ENCODE measurements at places on chromosomes 7 and 10.

- no peak for DNase-seq
- no peaks in the 10 kb centered on the region for H3K4me1 ChIP-seq
- no peak overlapping the region for H3K4me3 ChIP-seq
- no peak overlapping the region for H3K27ac ChIP-seq
Observed at GRCh38 chr10:69335063-69335587, 56.8 kb downstream of the HK1 start.

- no peak overlapping the region for H3K27ac ChIP-seq
- no peak for DNase-seq
- peaks cover 8% of the 10 kb centered on the region for H3K4me1 ChIP-seq
- H3K36me3 ChIP-seq, result no peaks in the 10 kb centered on the region
- no peaks in the 10 kb centered on the region for H3K27me3 ChIP-seq
Observed at GRCh38 chr7:79046061-79046460, 407.4 kb downstream of the MAGI2 start.

GRCh38 chr7:100247152-100247757 lies 27.5 kb downstream of the PVRIG start:
- H3K27ac ChIP-seq, result no peak overlapping the region
- peaks cover 15% of the 10 kb centered on the region for H3K4me1 ChIP-seq
- H3K4me3 ChIP-seq, result no peak overlapping the region

- DNase-seq, result peak; percentile 98
- H3K36me3 ChIP-seq, result peaks cover 3% of the 10 kb centered on the region
- H3K27ac ChIP-seq, result peak overlapping the region; percentile 94
- peak overlapping the region; percentile 70 for H3K4me3 ChIP-seq
- H3K4me1 ChIP-seq, result peaks cover 6% of the 10 kb centered on the region
- H3K27me3 ChIP-seq, result no peaks in the 10 kb centered on the region
Observed at GRCh38 chr7:139340037-139340807, 915 bp upstream of the FMC1 start.

DNA sequence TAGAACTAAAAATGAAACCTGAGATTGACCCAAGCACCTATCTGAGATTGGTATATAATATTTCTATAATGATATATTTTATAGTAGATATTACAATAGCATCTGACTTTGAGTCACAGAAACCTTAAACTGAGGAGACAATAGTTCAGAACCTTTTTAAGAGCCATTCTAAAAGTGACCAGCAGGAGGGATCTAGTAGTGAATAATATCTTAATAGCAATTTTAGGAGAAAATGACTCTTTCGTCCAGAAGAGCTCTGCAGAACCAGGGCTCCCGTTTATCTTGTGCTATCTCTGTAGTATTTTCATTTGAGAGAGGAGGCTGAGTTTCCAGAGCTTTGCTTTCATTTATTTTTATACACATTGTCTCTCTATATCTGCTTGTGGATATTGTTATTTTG lies 68.1 kb downstream of the PODXL start:
- peaks cover 8% of the 10 kb centered on the region for H3K4me1 ChIP-seq
- no peak overlapping the region for H3K27ac ChIP-seq
- no peaks in the 10 kb centered on the region for H3K27me3 ChIP-seq
- H3K36me3 ChIP-seq, result peaks cover 6% of the 10 kb centered on the region
- H3K4me3 ChIP-seq, result no peak overlapping the region
- no peak for DNase-seq

DNA sequence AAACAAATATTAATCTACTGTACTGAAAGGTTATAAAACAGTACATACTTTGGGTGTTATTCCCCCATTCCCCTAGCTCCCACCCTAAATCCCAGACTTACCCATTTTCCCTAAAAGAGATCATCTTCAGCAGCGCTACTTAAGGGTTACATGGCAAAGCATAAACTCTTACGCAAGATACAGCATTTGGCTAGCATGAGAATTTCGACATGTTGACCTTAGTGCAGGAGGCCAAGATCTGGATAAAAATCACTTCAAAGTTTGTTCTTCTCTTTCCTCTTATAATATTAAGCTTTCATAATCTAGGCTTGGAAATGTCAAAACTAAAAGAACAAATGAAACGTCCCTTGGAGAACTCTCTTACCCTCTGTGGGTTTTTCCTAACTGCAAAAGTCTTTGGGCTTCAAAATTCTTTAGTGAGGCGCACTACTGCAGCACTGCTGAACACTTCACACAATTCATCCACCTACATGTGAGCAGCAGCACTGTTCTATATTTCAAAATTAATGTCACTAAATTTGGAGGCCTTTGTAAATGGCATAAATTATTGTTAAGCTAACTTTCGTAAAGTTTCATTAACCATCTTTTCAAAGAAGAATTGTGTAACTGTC lies 59.5 kb upstream of the PDLIM1 start:
- no peak for DNase-seq
- no peaks in the 10 kb centered on the region for H3K36me3 ChIP-seq
- no peaks in the 10 kb centered on the region for H3K27me3 ChIP-seq
- H3K27ac ChIP-seq, result no peak overlapping the region
- no peak overlapping the region for H3K4me3 ChIP-seq

DNA sequence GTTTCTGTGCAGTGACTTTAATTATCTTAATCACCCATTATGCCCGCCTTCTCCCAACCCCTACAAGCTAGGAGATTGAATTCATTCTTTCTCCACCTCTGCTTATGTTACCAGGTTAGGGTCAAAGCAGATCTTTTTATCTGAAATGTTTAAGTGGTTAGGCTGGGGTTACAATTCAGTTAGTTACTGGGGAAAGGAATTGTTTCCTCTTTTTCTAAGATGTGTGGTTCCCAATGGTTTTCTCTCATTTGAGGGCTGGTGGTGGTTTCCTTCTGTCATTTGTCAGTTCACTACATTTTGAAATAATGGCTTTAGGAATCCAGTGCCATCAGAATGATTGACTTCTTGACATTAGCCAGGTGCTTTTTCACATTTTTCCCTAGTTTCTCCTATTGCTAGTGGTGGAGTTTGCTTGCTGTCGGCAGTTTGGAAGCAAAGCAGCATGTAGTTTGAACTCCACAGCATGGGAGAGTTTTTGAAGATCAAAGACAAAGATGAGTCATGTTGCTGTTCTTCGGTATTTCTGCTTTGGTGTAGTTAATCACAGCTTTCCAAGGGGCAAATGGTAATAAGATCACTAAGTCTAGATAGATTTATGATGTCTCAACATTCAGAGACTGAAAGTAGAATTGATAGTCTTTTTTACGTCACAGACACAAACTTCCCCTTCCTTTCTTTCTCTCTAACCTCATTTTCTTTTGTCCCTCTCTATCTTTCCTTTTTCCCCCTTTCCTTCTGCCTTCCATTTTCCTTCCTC lies 168.2 kb downstream of the SND1 start:
- H3K36me3 ChIP-seq, result peaks cover 4% of the 10 kb centered on the region
- DNase-seq, result peak; percentile 44
- no peak overlapping the region for H3K4me3 ChIP-seq
- H3K27ac ChIP-seq, result peak overlapping the region; percentile 27
- H3K4me1 ChIP-seq, result peaks cover 35% of the 10 kb centered on the region

DNA sequence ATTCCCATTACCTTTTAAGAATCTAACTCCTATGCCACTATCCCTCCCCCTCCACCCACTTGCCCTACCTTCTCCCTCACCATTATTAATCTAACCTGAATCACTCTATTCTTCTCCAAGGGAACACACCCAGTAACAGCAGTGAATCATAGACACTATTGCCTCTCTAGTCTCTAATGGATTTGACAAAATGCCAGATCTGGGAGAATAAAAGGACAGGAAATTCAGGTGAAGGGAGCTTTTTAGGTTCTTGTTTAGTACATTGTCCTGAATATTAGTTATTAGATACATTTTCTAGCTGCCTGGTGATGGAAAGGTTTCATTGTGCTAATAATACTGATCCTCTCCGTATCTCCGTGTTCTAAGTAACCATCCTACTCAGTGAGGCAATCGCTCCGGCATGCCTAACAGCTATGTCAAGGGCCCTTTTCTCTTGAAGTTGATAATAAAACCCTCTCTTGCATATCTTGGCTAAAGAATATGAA lies 4.1 kb upstream of the SFR1 start:
- no peak overlapping the region for H3K4me3 ChIP-seq
- no peak overlapping the region for H3K27ac ChIP-seq
- peaks cover 21% of the 10 kb centered on the region for H3K4me1 ChIP-seq

DNA sequence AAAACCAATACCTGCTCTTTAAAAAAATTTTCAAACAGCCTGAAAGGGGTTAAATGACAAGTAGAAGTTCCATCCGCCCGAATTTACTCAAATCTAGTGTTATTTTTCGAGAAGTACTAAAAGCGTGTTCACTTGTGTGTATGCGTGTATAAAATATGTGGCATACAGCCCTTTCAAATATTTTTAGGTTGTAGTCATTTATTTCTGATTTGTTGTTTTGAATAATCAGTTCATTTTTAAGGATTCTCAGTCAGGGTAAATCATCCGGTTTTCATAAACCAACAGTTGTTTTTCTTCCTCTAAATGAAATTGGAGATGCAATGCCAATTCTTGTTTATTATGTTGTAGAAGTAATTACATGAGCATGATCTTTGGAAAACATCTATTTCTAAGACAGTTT lies 6.9 kb upstream of the SUN1 start:
- H3K27ac ChIP-seq, result peak overlapping the region; percentile 30
- no peak overlapping the region for H3K4me3 ChIP-seq
- H3K4me1 ChIP-seq, result peaks cover 32% of the 10 kb centered on the region
- no peaks in the 10 kb centered on the region for H3K27me3 ChIP-seq
- peaks cover 19% of the 10 kb centered on the region for H3K36me3 ChIP-seq

GRCh38 chr10:93334901-93335327 lies 147.2 kb downstream of the MYOF start:
- H3K4me3 ChIP-seq, result no peak overlapping the region
- H3K36me3 ChIP-seq, result peaks cover 88% of the 10 kb centered on the region
- no peaks in the 10 kb centered on the region for H3K27me3 ChIP-seq
- H3K27ac ChIP-seq, result peak overlapping the region; percentile 92

DNA sequence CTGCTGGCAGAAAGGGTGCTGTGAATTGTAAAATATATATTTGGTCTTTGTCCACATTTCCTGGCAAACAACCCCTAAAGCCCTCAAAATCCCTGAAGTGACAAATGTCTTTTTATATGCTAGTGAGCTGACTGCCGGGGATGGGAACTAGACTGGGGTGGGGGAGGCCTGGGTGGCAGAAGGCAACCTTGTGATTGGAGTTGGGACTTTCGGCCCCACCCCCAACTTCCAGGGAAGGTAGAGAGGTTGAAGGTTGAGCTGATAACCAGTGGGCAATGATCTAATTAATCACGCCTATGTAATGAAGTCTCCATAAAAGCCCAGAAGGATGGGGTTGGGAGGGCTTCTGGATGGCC lies 2.7 kb downstream of the EPHA1 start:
- no peaks in the 10 kb centered on the region for H3K4me1 ChIP-seq
- no peak overlapping the region for H3K27ac ChIP-seq
- no peaks in the 10 kb centered on the region for H3K36me3 ChIP-seq
- H3K4me3 ChIP-seq, result no peak overlapping the region

- peak; percentile 46 for DNase-seq
- no peaks in the 10 kb centered on the region for H3K27me3 ChIP-seq
- H3K36me3 ChIP-seq, result no peaks in the 10 kb centered on the region
- no peak overlapping the region for H3K4me3 ChIP-seq
- H3K4me1 ChIP-seq, result peaks cover 71% of the 10 kb centered on the region
- peak overlapping the region; percentile 96 for H3K27ac ChIP-seq
Observed at GRCh38 chr10:115948465-115948864, 324.5 kb downstream of the GFRA1 start.

DNA sequence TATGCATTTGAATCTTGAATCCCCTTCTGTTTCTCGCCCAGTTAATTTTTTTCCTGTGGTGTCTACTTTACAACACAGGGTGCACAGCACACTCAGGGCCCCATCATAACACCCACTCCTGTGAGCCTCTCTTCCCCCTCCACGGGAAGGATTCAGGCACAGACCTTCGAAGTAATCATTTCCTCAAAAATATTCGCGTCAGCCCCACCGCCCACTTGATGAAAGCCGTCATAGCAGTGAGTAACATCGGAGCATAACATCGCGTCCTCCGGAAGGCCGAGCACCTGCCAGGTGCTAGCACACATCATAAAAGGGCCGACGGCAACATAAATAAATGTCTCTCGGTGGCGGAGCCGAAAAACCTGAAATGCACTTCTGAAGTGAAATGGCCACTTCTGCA lies 201.7 kb upstream of the ADARB2 start:
- no peaks in the 10 kb centered on the region for H3K36me3 ChIP-seq
- DNase-seq, result no peak
- no peaks in the 10 kb centered on the region for H3K4me1 ChIP-seq
- no peak overlapping the region for H3K27ac ChIP-seq
- H3K27me3 ChIP-seq, result peaks cover 2% of the 10 kb centered on the region

- H3K4me3 ChIP-seq, result no peak overlapping the region
- H3K27ac ChIP-seq, result no peak overlapping the region
- H3K4me1 ChIP-seq, result no peaks in the 10 kb centered on the region
- DNase-seq, result no peak
Observed at GRCh38 chr7:17915796-17916195, 24.5 kb downstream of the SNX13 start.

DNA sequence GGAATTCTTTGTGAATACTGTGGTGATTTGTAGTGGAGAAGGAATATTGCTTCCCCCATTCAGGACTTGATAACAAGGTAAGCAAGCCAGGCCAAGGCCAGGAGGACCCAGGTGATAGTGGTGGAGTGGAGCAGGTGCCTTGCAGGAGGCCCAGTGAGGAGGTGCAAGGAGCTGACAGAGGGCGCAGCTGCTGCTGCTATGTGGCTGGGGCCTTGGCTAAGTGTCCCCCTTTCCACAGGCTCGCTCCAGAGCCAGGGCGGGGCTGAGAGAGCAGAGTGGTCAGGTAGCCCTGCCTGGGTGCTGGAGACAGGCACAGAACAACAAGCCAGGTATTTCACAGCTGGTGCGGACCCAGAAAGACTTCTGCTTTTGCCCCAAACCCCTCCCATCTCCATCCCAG lies 162.9 kb downstream of the EGFR start:
- peaks cover 69% of the 10 kb centered on the region for H3K36me3 ChIP-seq
- peaks cover 37% of the 10 kb centered on the region for H3K4me1 ChIP-seq
- no peak overlapping the region for H3K27ac ChIP-seq
- DNase-seq, result no peak
- H3K4me3 ChIP-seq, result no peak overlapping the region
- H3K27me3 ChIP-seq, result no peaks in the 10 kb centered on the region

DNA sequence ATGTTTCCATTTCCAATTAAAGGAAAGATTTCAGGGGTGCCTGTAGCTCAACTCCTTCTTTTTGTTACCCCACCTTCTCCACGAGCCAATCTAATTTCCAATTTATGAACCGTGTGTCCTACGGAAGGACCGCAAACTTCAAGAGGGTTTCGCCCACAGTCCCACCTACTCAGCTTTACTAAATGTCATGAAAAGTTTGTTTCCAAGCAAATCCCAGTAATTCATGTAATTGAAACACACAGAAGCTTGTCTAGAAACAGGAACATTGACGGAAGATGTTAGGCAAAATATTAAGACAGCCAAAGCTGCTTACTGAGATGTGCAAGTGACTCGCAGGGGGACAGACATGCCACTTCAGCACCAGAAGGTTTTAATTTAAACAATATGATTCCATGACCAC lies 32.9 kb upstream of the LYZL1 start:
- H3K4me3 ChIP-seq, result no peak overlapping the region
- H3K36me3 ChIP-seq, result no peaks in the 10 kb centered on the region
- H3K27ac ChIP-seq, result no peak overlapping the region
- peaks cover 26% of the 10 kb centered on the region for H3K4me1 ChIP-seq
- DNase-seq, result no peak

GRCh38 chr10:102553771-102554170 lies 50.0 kb downstream of the SUFU start:
- no peaks in the 10 kb centered on the region for H3K27me3 ChIP-seq
- H3K4me3 ChIP-seq, result no peak overlapping the region
- peaks cover 10% of the 10 kb centered on the region for H3K36me3 ChIP-seq
- DNase-seq, result no peak
- H3K4me1 ChIP-seq, result peaks cover 3% of the 10 kb centered on the region

Measured in SJSA1 (cell line).